ENCODE measurements at places on chromosomes 4 and X.

- no peak for DNase-seq
Observed at GRCh38 chr4:79827283-79827682, 245.7 kb downstream of the ANTXR2 start.

DNA sequence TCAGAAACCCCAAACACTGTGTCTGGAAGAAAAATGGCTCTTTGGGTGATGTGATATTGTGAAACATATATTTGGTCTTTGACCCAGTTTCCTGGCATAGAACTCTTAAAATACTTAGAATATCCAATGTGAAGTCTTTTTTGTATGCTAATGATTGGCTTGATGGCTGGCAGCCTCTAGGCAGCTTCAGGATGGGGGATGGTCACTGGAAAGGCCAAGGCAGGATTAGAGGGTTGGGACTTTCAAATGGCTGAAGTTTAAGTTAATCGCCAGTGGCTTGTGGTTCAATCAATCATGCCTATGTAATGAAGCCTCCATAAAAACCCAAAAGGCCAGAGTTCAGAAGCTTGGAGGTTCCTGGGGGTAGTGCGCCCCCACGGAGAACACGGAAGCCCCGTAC, 33.5 kb upstream of the ESX1 start:
- no peak for DNase-seq

GRCh38 chrX:139692908-139693307, 15.1 kb downstream of the MCF2 start:
- no peak for DNase-seq

- DNase-seq, result no peak
Observed at GRCh38 chr4:42150653-42151567, 1.5 kb downstream of the BEND4 start.

GRCh38 chr4:114281164-114281960, 301.9 kb upstream of the ARSJ start:
- no peak for DNase-seq

DNA sequence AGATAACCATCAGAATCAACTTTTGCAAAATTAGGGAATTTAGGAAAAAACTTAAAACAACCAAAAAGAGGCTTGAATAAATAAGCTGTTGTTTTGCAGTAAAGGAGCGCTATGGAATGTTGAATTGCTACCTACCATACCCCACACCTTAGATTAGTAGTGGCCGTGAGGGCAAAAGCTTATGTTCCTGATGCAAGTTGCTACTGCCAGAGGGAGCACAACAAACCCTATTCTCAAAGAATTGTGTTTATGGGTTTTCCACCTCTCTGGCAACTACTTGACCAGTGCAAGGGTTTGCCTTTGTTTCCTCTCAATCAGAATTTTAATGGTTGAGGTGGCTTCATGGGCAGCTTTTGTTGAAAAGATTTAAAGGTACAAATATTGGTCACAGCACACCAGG, 268.1 kb downstream of the LAS1L start:
- no peak for DNase-seq

DNA sequence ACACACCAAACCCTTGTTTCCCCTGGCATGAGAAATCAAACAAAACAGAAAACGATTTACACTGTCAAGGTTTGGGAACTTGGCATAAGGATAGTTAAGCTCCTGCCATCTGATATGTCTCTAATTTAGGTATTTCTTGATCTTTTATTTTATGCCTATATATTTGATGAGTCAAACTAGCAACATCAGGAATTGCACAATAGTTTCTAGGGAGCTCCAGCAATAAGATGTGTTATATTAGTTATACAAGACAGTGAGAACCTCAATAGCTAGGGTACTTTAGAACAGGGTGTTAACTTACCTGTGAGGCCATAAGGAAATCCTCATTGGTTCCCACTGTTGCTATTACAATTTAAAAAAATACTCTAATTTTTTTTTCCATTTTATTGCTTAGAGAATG, 474.2 kb downstream of the GBA3 start:
- no peak for DNase-seq

- DNase-seq, result peak; percentile 86
Observed at GRCh38 chrX:130952266-130953043, 49.4 kb upstream of the ENOX2 start.

DNA sequence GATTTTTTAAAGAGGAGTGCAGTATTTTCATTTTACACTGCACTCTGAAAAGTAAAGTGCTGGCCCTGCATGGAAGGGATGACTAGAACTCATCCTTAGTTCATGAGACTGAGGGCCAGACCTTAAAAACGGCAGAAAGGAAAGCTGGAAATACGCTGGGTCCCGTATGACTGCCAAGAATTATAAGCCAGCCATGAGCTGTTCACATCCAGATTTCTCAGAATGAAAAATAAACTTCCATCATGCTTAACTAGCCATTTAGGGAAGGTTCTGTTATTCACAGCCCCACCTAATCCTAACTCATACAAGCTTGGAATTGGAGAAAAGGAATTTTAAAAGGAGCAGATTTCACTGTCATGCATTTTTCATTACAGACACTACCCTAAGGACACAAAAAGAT, 894.4 kb downstream of the FAT4 start:
- DNase-seq, result no peak

DNA sequence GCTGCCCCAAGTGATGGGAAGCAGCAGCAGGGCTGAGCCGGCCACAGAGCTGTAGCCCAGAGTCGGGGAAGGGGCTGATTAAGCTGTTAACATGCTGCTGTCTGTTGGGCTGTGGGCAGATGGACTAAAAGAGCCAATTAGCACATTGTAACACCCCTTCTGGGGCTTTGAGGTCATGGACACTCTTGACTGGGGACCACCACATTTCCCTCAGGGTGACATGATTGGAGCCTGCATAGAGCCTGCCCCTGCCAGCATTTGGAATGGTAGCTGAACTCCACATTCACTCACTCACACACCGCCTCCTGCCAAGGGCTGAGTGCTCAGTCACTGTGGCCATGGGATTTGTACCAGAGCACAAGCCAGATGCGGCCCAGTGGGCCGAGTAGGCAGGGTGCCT, 646.9 kb downstream of the FAT4 start:
- DNase-seq, result no peak

DNA sequence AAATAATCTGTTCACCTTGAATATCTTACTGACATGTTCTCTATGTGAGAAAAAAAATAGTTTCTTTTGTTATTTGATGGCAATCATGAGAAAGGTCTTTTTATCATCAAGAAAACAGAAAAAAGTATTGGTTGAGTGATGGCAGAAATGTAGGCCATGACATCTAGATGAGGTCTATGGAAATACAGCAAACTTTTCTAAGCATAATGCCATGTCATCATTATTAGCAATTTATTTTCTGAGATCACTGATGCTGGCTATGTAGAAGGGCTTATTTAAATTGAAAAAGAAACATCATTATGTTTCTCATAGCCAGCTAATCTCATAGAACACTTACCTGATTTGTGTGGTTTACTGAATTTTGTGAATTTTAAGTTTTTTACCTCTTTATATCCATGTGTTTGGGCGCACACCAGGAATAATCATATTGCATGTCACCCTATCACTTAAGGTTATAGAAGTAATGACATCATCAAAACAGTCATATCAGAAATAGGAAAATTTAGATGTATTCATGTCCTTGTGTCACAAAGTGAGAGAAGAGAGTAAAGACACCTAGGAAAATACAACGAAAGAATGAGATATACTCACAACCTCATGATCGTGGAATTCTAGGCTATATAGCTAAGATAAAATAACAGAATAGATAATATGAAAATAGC, 22.4 kb downstream of the UGT2A3 start:
- no peak for DNase-seq

DNA sequence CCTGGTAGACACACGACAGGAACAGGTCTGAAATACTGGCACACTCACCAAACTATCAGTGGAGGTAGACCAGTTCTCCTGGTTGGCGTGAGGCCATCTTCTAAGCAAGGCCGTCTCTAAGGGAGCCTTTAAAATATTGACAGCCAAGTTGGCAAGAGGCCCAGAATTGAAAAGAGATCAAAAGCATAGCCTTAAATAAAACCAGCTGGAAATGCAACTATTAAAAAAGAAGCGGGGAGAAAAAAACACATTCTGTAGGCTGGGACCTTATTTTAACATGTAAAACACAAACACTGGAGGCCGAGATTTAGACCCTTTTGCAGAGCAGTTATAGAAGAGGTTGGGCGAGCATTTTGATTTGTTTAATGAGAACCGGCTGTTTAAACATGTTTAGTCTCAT, 233.0 kb upstream of the CLNK start:
- no peak for DNase-seq

DNA sequence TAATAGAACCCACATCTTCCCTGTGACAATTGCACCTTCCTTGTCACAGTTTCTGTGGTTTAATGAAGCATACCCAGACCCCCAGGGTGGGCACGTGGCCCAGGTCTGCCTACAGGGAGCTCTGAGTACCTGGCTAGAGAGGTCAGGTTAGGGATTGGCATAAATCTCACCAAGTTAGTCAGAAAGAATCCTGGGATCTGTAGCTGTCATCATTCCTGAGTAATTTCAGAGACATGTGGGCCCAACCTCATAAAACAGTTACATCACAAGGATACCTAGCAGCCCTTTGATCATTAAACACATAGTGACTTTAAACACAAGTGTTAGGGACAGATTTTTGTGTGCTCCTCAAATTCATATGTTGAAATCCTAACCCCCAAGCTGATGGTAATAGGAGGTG, 123.0 kb downstream of the KDR start:
- no peak for DNase-seq

GRCh38 chrX:129784371-129784770, 4.6 kb downstream of the SASH3 start:
- no peak for DNase-seq

GRCh38 chr4:95165926-95166524, 382.7 kb downstream of the UNC5C start:
- DNase-seq, result peak; percentile 69
